ENCODE measurements at places on chromosomes 16 and 17.

- no peak for DNase-seq
Observed at GRCh38 chr17:80573701-80574100, 29.1 kb downstream of the RPTOR start.

DNA sequence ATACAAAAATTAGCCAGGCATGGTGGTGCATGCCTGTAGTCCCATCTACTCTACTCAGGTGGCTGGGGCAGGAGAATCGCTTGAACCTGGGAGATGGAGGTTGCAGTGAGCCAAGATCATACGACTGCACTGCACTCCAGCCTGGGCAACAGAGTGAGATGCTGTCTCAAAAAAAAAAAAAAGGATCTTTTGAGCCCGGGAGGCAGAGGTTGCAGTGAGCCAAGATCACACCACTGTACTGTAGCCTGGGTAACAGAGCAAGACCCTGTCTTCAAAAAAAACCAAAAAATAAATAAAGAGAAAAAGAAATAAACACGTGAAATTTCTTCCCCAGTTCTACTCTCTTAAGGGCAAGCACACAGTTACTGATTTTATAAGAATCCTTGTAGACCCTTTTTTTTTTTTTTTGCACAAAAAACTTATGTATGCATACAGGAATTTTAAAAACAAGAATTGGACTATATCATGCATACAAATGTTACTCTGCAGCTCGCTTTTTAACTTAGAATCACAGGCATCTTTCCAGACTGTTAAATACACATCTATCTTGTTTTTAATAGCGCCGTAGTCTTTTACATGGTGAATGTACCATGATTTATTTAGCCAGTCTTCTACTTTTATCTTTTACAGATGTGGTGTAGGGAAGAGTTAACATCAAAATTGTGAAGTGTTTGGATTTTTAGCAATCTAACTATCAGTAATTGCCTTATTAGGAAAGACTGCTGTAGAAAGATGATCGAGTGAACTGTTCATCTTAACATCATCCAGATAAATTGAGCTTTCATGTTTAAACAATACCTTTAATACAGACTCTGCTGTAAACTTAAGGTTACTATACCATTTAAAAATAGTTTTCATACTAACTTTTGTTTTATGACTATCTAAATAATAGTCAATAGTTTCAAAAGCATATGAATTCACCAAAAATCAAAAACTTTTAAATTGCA, 14.6 kb downstream of the CDH3 start:
- no peak for DNase-seq

- no peak for DNase-seq
Observed at GRCh38 chr16:89323120-89323960, 105.8 kb downstream of the ZNF778 start.

DNA sequence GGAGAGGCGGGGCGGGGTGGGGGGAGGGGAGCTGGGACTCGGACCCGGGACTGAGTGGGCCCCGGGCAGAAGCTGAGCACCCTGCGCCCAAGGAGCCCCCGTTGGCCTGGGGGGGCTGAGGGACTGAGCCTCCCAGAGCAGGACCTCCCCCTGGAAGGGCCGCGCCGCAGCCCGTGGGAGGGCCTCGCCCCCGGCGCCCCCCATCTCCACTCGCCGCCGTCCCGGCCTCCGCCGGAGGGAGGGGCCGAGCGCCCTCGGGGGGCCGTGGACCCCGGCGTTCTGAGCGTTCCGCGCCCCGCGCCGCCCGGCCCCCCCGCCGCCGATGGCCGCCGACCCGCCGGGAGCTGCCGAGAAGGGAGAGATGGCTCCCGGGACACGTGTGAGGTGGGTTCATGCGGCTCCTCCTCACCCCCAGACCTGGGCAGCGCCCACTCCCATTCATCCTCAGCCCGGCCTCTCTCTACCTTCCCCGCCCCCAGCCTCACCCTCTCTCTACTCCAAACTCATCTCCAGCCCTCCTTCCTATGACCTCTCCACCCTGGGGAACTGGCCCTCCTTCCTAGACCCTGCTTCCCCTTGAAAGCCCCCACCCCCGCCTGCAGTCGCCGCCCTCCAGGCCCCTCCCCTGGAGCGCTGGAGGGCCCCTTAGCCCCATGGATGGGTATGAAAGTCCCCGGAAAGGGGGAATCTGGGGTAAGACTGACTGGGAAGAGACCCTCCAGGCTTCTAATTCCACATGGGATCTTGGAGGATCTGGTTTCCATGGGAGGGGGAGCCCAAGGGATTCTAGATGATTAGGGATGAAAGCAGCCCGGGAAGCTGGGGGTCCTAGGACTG, 922 bp downstream of the FBXL19 start:
- DNase-seq, result no peak

DNA sequence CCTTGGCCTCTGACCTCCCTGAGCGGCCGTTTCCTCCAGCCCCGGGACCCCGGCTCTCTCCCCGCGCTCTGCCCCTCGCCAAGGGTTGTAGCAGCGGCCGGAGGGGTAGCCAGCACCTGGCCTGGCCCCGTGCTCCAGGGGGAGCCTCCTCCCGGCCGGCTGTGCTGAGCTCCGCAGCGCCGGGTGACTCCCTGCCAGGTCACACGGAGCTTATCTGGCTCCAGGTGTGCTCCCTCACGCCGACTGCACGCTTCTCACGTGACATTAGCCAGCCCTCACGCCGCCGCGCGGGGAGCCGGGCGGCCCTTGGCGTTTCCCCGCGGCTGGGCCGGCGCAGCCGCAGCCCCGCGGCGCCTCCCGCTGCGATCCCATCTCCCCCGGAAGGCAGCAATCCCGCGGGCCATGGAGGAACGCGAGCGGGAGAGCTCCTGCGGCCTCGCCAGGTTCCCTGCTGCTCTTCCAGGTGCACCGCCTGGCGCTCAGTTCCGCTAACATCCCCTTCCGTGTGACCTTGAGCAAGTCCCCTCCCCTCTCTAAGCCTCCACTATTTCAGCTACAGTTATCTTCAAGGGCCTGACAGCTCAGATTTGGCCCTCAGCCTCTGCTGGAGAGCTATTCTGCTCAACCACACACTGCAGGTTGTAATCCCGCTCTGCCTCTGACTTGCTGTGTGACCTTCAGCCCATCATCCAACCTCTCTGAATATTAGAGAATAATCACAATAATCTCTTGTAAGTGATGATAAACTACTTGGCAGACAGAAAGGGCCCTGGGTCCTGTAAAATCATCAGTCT, 3.4 kb downstream of the MYO18A start:
- no peak for DNase-seq

- no peak for DNase-seq
Observed at GRCh38 chr17:41335747-41336146, 14.9 kb downstream of the KRT33A start.

DNA sequence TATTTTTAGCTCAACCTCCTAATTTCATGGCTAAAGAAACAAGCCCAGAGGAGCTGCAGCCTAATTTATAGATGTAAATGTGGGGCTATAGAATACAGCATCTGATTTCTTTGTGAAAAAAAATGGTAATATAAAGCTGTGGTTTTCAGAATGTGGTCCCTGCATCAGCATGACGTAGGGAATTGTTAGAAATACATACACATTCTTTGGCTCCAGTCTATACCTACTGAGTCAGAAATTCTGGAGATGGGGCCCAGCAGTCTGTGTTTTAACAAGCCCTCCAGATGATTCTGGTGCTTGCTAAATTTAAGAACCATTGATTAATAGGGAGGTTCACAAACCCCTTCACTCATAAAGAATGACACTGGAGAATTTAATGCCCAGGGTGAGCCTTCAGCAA, 18.1 kb upstream of the MYH8 start:
- no peak for DNase-seq

- DNase-seq, result no peak
Observed at GRCh38 chr17:17150448-17150800, 55.7 kb downstream of the PLD6 start.

GRCh38 chr16:9827062-9827752, 355.0 kb downstream of the GRIN2A start:
- DNase-seq, result no peak

GRCh38 chr16:49503256-49504022, 129.8 kb downstream of the C16orf78 start:
- DNase-seq, result no peak

GRCh38 chr17:47280072-47280811, 26.6 kb downstream of the ITGB3 start:
- no peak for DNase-seq

DNA sequence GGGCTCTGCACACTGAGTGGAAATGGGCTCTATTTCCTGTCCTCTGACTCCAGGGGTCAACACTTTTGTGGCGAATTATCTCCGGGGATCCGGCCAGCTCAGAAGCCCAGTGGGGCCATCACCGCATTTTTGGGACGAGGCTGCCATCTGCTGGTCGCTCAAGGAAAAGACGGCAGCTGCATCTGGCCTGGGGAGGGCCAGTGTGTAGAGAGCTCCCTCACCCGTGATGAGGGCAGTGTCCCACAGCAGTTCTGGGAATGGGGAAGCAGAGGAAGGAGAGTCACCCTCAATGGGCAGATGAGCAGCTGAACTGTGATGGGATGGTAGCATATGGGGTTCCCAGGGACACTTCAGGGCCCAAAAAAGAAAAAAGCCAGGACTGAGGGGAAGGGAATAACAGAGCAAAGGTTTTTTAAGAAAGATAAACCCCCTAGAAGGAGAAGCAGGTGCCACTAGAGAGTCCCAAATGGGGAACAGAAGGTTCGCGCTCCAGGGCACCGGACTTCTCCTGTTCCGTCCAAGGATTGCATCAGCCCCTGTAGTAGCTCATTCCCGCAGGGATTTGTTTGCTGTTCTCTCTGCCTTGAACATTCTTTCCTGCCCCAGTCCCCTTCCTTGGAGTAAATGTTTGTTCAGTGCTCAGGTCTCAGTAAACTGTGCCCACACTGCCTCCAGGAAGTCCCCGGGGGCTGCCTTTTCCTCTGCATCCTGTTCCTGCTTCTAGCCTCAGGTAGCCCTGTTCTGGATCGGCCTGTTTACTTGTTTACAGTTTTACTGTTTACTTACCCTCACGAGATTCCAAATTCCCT, 9.3 kb upstream of the ABCC12 start:
- DNase-seq, result no peak

DNA sequence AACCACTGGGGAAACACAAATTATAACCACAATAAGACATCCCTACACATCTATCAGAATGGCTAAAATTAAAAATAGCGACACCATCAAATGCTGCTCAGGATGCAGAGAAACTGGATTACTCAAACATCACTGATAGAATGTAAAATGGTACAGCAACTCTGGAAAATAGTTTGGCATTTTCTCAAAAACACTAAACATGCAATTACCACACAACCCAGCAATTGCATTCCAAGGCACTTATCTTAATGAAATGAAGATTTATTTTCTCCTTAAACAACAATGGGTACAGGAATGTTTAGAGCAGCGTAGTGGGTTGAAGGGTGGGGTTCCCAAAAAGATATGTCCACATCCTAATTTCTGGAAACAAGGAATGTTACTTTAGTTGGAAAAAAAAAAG, 309.0 kb upstream of the PMFBP1 start:
- DNase-seq, result no peak

DNA sequence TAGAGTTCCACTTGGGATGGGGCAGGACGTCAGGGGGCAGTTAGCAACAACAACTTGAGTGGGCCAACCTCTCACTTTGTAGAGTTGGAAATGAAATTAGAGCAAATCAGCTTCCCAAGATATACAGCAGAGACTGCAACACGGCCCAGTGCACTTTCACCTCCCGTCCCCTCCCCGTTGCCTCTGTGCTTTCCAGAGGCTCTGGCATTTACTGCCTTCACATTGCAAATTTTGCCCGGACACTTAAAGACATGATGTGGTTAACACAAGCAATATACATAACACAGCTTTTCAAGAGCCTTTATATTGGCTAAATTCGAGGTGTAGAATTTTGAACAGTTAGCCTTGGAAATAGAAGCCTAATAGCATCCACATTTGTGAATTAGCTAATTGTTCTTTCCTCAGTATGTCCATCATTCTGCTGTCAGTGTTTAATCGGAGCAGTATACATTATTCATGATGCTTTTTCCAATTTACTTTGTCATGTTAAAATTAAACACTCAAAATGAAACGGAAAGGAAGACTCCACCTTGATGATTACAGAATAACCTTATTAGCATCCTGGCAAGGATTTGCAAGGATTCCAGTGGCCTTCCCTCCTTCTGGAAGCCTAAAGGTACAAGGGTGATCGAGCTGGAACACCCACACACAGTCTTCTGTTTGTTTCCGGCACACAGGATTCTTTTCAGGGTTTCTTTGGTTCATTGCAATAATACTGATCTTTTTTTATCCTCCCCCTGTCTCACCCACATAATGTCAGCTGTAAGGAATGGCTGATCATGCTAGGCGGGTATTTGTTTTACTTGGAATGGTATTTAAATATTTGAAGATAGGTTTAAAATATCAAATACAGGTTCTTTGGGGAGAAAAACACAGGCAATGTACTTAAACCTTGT, 190.9 kb upstream of the CACNG5 start:
- no peak for DNase-seq

- DNase-seq, result no peak
Observed at GRCh38 chr16:58716468-58716867, 17.6 kb downstream of the GOT2 start.

GRCh38 chr16:2955779-2956578, 8.1 kb upstream of the KREMEN2 start:
- no peak for DNase-seq

DNA sequence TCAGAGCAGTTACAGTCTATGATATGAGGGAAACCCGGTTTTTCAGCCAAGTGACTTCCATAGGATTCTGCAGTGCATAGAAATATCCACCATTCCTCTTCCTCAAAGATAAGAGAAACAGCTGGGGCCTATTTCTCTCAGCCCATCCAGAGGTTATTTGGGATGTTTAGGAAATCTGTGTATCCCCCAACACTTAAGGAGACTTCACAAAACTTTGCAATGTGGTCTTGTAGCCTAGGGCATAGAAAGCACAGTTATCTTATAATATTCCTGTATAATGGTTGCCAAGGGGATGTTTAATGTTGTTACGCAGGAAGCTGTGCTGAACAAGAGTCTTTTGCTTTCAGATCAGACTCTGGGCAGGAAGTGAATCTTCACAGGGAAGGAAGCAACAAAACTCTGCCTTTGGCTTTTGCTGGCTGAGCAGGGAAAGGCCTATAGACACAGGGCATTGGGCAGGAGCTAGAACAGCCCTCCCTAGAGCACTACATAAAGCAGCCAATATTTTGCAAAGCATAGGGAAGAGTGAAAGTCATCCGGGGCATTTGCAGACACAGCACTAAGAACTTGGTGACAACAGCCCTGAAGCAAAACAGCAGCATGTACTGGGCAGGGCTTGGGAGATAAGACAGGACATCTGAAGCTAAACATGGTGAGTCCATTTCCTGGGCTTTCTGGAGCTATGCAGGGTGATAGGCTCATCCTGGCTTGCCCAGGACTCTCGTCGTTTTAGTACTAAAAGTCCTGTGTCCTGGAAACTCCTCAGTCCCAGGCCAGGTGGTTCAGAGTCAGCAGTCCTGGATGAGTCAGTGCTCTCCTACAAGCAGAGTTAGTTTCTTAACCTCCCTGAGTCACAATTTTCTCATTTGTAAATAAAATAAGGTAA, 18.7 kb upstream of the BEAN1 start:
- peak; percentile 34 for DNase-seq
